ENCODE measurements at places on chromosomes 5 and 9. TPM values are rescaled to one million over a fixed set of nuclear protein-coding genes. Genes with fewer than 3 reads are reported as not detected.

Gene NR5A1
- total RNA-seq, result not detected

Gene ISL1
- total RNA-seq, result not detected

Gene GPR151
- not detected for total RNA-seq

Gene RANBP17
- total RNA-seq, result 7.2 TPM

Gene NUP188
- 26.2 TPM for total RNA-seq

Gene PCDHA9
- total RNA-seq, result 0.16 TPM

Gene NPR2
- total RNA-seq, result 25.7 TPM

Gene ATP10B
- not detected for total RNA-seq

Gene PCAT7
- total RNA-seq, result not detected

Gene EFNA5
- 0.77 TPM for total RNA-seq

Gene DPYSL3
- total RNA-seq, result 115 TPM

Gene TPPP
- under 0.01 TPM for total RNA-seq

Gene CCL27
- total RNA-seq, result not detected

Gene LRSAM1
- 7.4 TPM for total RNA-seq

Gene CSNK1A1
- 579 TPM for total RNA-seq

Gene SLC46A2
- not detected for total RNA-seq

Gene GKAP1
- 0.43 TPM for total RNA-seq

Gene FCN2
- total RNA-seq, result not detected

Gene ZNF474
- total RNA-seq, result 0.16 TPM

Gene GPR150
- 0.32 TPM for total RNA-seq

Gene SOHLH1
- not detected for total RNA-seq

Gene PCDHGA3
- total RNA-seq, result 1.9 TPM

Gene BAAT
- total RNA-seq, result not detected

Gene C5
- total RNA-seq, result 3.9 TPM
